ENCODE measurements at places on chromosomes 16 and 17. TPM values are rescaled to one million over a fixed set of nuclear protein-coding genes. Genes with fewer than 3 reads are reported as not detected.

ARHGAP23 gene
- total RNA-seq, result 78.1 TPM

CDH3 gene
- total RNA-seq, result 145 TPM

CCDC200 gene
- total RNA-seq, result not detected

GRCh38 chr16:79698341-79698753, 97.8 kb upstream of the MAF start:
- DNase-seq, result no peak
- H3K36me3 ChIP-seq, result no peaks in the 10 kb centered on the region
- no peak overlapping the region for H3K27ac ChIP-seq

- H3K36me3 ChIP-seq, result no peaks in the 10 kb centered on the region
- H3K4me1 ChIP-seq, result no peaks in the 10 kb centered on the region
- DNase-seq, result no peak
- H3K27me3 ChIP-seq, result no peaks in the 10 kb centered on the region
Measured at GRCh38 chr17:15341385-15341849, at the start of gene TEKT3. TSS of gene TEKT3 (minus strand) at chr17:15341597. CDS start at chr17:15331585, 10,012 bp downstream.

- H3K27me3 ChIP-seq, result peaks cover 10% of the 10 kb centered on the region
- H3K4me1 ChIP-seq, result peaks cover 2% of the 10 kb centered on the region
- no peak overlapping the region for H3K4me3 ChIP-seq
Measured at GRCh38 chr17:79395545-79395944, 215.3 kb downstream of the RBFOX3 start.

DNA sequence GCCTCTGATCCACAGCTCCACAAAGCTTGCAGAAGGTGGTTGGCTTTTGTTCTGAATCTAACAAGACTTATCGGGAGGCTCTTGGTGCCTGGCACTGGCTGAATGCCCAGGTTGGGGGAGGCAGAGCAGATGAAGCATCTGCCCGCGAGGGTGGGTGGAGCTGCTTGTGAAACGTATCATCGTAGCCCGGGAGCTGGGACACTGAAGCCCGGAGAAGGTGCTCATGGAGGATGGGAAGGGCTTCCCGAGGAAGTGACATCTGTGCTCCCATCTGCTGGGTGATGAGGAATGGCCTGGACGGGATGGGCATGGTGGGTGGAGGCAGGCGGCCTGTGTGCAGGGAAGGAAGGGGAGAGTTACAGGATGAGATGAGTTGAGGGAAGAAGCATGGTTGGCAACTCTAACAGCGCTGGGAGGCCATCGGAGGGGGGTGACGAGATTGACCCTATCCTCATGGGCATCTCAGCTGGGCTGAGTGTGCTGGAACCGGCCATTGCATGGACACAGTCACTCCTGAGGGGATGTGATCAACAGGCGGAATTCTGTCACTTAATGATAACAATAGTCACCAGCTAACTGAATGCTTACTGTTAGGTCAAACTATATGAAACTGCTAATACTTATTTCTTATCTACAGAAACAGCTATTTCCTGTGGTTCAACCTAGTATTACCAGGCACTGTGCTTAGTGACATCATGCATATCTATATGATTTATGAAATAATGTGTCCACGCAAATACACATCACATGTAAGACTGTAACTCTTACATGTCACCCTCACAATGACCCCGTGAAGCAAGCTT, 102.7 kb downstream of the ABCC6 start:
- no peaks in the 10 kb centered on the region for H3K4me1 ChIP-seq
- H3K4me3 ChIP-seq, result no peak overlapping the region
- no peaks in the 10 kb centered on the region for H3K27me3 ChIP-seq
- no peak for DNase-seq

DNA sequence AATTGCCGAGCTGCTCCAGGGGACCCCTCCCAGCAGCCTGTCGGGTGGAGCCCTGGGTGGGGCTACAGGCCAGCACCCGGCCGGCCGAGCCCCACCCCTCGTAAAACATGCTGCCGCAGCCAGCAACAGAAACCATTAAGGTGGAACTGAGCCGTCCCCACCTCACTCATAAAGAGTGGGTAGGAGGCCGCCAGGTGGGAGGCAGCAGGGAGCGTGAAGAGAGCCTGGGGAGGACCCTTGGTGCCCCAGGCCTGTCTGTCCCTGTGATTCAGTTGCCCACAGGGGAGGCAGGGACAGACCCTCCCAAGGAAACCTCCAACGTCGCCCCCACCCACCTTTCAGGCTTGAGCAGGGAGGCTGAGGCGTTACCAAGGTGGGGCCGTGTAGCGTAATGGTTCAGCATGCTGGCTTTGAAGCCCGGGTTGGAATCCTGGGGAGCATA, 8.4 kb downstream of the FOXN1 start:
- H3K27me3 ChIP-seq, result no peaks in the 10 kb centered on the region
- peak overlapping the region; percentile 70 for H3K27ac ChIP-seq
- peaks cover 5% of the 10 kb centered on the region for H3K4me1 ChIP-seq
- no peak overlapping the region for H3K4me3 ChIP-seq
- no peaks in the 10 kb centered on the region for H3K36me3 ChIP-seq
- no peak for DNase-seq

GRCh38 chr16:23640615-23640930, 537 bp downstream of the PALB2 start:
- DNase-seq, result no peak
- H3K4me1 ChIP-seq, result peaks cover 34% of the 10 kb centered on the region
- H3K4me3 ChIP-seq, result peak overlapping the region; percentile 98
- peaks cover 6% of the 10 kb centered on the region for H3K36me3 ChIP-seq

- H3K27me3 ChIP-seq, result no peaks in the 10 kb centered on the region
- no peaks in the 10 kb centered on the region for H3K36me3 ChIP-seq
- DNase-seq, result no peak
- H3K27ac ChIP-seq, result no peak overlapping the region
- H3K4me1 ChIP-seq, result peaks cover 8% of the 10 kb centered on the region
Measured at GRCh38 chr17:79232957-79233356, 158.3 kb downstream of the ENGASE start.

DNA sequence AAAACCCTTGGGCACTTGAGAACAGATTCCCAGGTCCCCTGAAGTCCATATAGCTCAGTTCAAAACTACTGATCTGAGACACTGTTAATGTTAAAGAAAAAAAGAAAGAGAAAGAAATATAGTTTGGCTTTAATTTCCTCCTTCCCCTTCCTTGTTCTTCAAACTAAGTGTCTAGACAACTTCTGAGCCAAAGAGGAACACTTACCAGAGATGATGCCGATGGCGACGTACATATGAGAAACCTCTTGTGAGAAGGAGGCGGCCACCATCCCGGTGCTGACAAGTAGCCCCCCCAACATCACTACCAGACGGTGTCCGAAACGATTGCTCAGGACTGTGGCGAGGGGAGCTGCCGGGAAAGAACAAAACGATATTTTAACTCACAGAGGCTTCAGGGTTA, 17.2 kb downstream of the SLC16A6 start:
- no peak for DNase-seq
- no peaks in the 10 kb centered on the region for H3K27me3 ChIP-seq
- H3K4me1 ChIP-seq, result no peaks in the 10 kb centered on the region
- H3K36me3 ChIP-seq, result no peaks in the 10 kb centered on the region

C16orf89 gene
- total RNA-seq, result 4.8 TPM

GRCh38 chr17:78852709-78853121, 12.1 kb upstream of the USP36 start:
- H3K4me3 ChIP-seq, result no peak overlapping the region
- no peaks in the 10 kb centered on the region for H3K4me1 ChIP-seq
- H3K27ac ChIP-seq, result no peak overlapping the region
- DNase-seq, result no peak
- no peaks in the 10 kb centered on the region for H3K27me3 ChIP-seq

DNA sequence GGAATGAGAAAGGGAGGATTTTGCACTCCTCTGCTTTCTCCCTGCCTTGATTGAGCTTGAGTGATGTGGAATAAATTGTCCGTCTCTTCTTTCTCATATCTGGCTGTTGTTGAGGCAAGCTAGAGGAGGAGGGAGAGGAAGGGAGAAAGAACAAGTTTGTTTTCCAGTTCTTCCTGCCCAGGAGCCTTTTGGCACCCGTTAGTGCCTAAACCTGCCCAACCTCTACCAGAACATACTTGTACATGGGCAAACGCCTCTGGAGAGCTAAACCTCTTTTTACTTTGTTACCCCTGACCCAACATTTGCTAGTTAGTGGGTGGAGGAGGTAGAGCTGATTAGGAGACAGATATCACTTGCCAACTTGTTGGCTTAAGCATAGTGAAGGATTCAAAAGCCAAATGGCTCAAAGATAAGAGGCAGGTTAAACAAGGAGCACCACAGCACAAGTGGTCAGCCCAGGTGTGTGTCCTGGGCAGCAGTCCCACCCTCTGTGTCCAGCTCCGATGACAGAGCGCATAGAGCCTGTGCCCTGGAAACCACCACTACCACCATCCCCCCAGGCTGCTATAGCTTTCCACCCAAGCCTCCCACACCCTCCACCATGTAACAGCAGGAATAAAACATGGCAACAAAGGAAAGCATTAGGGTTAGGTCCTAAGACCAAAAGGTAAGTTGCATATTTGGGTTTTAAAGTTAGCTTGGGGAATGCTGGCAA, 6.5 kb downstream of the ODF4 start:
- peak overlapping the region; percentile 14 for H3K4me3 ChIP-seq
- peaks cover 9% of the 10 kb centered on the region for H3K4me1 ChIP-seq
- H3K27ac ChIP-seq, result peak overlapping the region; percentile 85
- H3K36me3 ChIP-seq, result no peaks in the 10 kb centered on the region

GRCh38 chr16:82094942-82095540, 60.0 kb downstream of the HSD17B2 start:
- H3K36me3 ChIP-seq, result no peaks in the 10 kb centered on the region
- H3K4me3 ChIP-seq, result no peak overlapping the region
- no peak overlapping the region for H3K27ac ChIP-seq
- no peak for DNase-seq
- H3K4me1 ChIP-seq, result no peaks in the 10 kb centered on the region
- H3K27me3 ChIP-seq, result no peaks in the 10 kb centered on the region

GRCh38 chr16:88888461-88889387, 22.3 kb upstream of the PABPN1L start:
- no peak for DNase-seq
- H3K27me3 ChIP-seq, result no peaks in the 10 kb centered on the region
- H3K4me3 ChIP-seq, result no peak overlapping the region
- H3K4me1 ChIP-seq, result no peaks in the 10 kb centered on the region
- no peaks in the 10 kb centered on the region for H3K36me3 ChIP-seq

Measured in esophagus squamous epithelium (tissue), 5 donors.